Activated CD4-positive, alpha-beta T cell treated with anti-CD3 and anti-CD28 coated beads, Interleukin-2, amount 10 ng/mL, durations not matched to agents 7 days and 5 days (primary cell): ENCODE measurements at places on chromosomes 16 and 17.

GRCh38 chr17:40316571-40317344 lies 7.8 kb downstream of the RARA start:
- no peak for DNase-seq

GRCh38 chr16:71287454-71287853 lies 1.7 kb downstream of the CMTR2 start:
- no peak for DNase-seq

DNA sequence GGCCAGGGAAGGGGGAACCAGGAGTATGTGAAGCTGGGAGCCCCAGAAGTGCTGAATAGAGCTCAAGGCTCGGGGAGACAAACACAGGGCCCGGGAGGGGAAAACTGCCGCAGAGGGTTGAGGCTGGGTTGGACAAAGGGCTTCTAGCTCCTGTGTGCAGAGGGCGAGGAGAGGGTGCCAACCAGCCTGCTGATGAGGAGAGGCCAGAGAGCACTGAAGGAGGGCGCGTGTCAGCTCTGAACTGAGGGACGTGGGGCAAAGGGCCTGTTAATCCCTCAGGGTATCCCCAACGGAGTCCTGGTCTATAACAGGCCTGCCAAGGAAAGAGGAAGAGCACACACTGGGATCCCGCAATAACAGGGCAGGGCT lies 151.3 kb downstream of the C16orf78 start:
- DNase-seq: no peak

GRCh38 chr16:87150681-87151280 lies 166.4 kb downstream of the C16orf95 start:
- no peak for DNase-seq

- no peak for DNase-seq
These were observed 78.7 kb downstream of the N4BP1 start for GRCh38 chr16:48531011-48531962.

DNA sequence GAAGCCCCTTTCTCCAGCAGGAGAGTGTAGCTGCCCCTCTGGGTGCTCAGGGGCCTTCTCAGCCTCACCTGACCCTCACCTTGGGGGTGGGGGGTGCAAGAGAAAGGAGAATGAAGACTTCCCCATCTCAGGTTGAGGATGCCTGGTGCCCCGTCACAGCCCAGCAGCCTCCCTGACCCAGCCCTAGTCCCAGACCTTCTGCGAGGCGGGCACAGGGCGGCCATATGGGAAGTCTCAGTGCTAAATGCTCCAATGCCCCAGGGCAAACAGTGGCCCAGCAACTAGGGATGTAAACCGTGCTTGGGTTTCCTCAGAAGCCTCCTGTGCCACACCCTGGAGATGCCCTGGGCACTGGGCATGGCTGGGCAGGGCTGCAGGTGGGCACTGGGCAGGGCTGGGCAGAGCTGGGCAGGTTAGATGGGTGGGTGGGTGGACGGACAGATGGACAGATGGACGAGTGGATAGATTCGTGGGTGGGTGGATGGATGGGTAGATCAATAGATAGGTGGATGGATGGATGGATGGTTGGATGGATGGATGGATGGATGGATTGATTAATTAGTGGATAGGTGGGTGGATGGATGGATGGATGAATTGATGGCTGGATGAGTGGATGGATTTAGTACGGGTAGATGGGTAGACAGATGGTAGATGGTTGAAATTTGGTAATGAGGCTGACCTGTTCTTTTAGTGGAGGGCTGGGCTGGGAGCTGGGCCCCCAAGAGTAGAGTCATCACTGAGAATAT lies 16.8 kb downstream of the TPSD1 start:
- DNase-seq: no peak

DNA sequence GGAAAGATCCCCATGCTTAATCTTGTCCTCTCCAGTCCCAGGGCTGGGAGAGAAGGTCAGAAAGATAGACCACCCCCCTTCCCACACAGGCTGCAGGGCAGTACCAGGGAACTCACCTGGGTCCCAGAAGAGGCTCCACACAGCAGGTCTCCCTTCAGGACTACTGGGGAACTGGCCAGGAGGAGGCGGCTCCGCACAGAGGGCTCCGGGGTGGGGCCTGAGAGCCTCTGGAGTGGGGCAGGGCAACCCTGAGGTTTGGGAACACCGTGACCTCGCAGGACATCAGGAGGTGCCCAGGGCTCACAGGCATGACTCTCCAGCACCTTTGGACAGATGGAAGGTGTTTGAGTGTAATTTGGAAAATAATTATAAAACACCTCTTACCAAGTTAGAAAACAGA lies 11.0 kb downstream of the ABCA3 start:
- no peak for DNase-seq

GRCh38 chr17:78748730-78749317 lies 33.2 kb downstream of the CYTH1 start:
- peak; percentile 89 for DNase-seq
